ENCODE measurements at places on chromosomes 7 and 10.

DNA sequence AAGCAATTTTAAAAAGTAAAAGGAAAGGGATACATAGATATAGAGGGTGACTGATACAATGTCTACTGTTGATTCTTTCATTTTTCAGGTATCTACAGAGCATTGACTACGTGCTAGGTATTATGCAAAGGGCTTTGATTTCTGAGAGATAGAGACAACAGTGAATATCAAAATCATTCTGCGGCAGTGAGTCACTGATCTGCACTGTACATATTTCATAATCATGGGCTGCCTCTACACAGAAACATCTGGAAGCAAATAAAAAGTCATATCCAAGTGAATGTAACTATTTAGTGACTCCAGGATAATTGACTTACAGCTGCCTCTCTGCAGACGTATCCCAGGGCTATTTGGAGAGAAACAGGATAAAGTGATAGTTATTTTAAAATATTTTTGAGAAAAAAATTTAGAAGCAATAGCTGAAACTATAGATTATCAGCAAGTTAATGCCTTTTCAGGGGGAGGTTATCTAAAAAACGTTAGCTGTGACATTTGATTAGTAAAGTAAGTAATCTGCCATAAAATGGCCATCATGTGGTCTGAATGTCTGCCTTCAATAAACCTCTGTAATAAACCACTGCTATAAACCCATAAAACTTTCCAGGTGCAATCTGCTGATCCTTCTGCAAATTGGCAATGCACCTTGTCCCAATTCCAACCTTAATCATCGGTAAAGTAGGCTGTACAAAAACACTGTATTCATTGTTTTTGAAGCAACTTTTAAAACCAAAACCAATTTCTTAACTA lies 43.7 kb downstream of the CPXM2 start:
- DNase-seq, result no peak

GRCh38 chr10:129192344-129193128 lies 274.5 kb upstream of the MGMT start:
- DNase-seq, result no peak

GRCh38 chr7:42726066-42726785 lies 185.6 kb downstream of the C7orf25 start:
- DNase-seq, result no peak

- no peak for DNase-seq
Measured at GRCh38 chr10:124535731-124536495, 74.3 kb downstream of the LHPP start.

- no peak for DNase-seq
Measured at GRCh38 chr10:34537629-34538231, 277.4 kb downstream of the PARD3 start.

GRCh38 chr7:148747274-148747673 lies 48.6 kb downstream of the CUL1 start:
- DNase-seq, result no peak

GRCh38 chr10:98316170-98316569 lies 48.2 kb upstream of the LOXL4 start:
- no peak for DNase-seq

GRCh38 chr7:19919261-19920095 lies 146.1 kb upstream of the TMEM196 start:
- no peak for DNase-seq

- no peak for DNase-seq
Measured at GRCh38 chr10:9957351-9957750, 1060.3 kb upstream of the CELF2 start.

- DNase-seq, result no peak
Measured at GRCh38 chr7:23210506-23210905, 28.7 kb downstream of the NUP42 start.

GRCh38 chr10:3887885-3888476 lies 103.0 kb upstream of the KLF6 start:
- DNase-seq, result peak; percentile 43

GRCh38 chr7:34260279-34260678 lies 354.9 kb downstream of the BMPER start:
- DNase-seq, result no peak

DNA sequence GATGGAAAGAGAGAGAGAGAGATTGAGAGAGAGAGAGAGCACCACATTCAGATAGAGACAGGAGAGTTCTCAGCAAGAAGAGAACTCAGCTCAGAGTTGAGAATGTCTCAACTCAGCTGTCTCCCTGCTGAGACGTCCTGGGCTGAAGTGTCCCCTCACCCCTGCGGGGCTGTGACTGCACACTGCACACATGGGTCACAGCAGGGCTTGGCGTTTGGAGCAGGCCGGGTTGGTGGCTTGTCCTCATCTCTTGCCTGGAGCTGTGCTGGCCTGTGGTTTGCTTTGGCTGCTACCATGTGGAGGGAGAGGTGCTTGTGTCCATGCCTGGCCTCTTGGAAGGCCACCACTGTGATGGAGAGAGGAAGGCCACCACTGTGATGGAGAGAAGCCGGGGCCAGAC lies 167.9 kb downstream of the RNF216 start:
- DNase-seq, result no peak

DNA sequence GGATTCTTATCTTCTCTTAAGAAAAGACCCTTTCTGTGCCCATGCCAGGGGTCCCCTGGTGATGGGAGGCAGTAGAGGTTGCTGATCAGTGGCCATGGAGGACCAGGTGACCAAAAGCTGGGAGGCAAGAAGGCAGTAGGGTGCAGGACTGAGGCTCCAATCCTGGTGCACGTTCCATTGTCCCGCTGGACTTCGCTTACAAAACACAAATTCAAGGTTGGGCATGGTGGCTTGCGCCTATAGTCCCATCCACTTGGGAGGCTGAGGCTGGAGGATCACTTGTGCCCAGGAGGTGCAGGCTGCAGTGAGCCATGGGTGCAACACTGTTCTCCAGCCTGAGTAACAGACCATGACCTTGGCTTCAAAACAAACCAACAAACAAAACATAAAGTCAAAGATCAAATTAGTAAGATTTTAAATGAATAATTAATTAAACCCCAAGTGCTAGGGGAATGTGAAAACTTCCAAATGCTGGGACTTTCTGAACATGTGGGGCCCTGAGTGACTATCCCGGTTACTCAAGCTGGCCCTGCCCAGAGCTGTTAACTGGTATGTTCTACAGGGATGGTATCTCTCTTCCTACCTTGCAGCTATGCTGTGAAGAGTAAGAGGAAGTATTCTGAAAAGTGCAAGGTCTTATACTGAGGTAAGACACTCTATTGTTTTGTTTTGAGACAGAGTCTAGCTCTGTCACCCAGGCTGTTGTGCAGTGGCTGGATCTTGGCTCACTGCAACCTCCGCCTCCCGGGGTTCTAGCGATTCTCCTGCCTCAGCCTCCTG lies 97.6 kb downstream of the LYZL2 start:
- DNase-seq, result no peak

GRCh38 chr10:131076356-131076755 lies 235.2 kb downstream of the TCERG1L start:
- DNase-seq, result no peak

GRCh38 chr7:136030867-136031318 lies 53.7 kb upstream of the MTPN start:
- DNase-seq, result no peak

DNA sequence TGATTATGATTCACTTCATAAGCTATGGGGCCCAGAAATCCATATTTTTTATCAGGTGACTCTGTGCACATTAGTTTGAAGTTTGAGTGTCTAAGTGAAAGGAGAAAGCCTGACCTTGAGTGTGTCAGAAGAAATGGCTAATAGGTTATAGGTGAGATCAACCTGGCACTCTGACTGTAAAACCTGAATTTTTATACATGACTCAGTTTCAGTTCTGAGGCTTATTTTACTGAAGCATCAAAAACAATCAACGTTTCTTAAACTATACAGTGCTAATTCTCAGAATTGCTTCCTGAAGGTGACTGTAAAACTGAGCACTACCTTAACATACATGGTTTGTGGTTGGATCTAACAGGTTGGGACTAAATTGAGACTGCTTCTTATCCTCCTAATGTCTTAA lies 159.4 kb upstream of the AHR start:
- no peak for DNase-seq

- DNase-seq, result no peak
Measured at GRCh38 chr10:103481974-103482531, 3.0 kb upstream of the CALHM3 start.

- no peak for DNase-seq
Measured at GRCh38 chr10:92816091-92816531, 32.2 kb upstream of the EXOC6 start.

- DNase-seq, result no peak
Measured at GRCh38 chr7:46844486-46844885, 737.4 kb downstream of the TNS3 start.

DNA sequence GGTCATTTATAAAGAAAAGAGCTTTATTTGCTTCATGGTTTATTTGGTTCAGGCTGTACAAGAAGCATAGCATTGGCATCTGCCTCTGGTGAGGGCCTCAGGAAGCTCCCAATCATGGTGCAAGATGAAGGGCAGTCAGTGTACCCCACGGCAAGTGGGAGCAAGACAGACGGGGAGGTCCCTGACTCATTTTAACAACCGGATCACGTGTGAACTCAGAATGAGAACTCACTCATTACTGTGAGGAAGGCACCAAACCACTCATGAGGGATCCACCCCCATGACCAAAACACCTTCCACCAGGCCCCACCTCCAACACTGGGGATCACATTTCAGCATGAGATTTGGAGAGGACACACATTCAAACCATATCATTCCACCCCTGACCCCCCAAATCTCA lies 15.7 kb upstream of the CRYGN start:
- no peak for DNase-seq

DNA sequence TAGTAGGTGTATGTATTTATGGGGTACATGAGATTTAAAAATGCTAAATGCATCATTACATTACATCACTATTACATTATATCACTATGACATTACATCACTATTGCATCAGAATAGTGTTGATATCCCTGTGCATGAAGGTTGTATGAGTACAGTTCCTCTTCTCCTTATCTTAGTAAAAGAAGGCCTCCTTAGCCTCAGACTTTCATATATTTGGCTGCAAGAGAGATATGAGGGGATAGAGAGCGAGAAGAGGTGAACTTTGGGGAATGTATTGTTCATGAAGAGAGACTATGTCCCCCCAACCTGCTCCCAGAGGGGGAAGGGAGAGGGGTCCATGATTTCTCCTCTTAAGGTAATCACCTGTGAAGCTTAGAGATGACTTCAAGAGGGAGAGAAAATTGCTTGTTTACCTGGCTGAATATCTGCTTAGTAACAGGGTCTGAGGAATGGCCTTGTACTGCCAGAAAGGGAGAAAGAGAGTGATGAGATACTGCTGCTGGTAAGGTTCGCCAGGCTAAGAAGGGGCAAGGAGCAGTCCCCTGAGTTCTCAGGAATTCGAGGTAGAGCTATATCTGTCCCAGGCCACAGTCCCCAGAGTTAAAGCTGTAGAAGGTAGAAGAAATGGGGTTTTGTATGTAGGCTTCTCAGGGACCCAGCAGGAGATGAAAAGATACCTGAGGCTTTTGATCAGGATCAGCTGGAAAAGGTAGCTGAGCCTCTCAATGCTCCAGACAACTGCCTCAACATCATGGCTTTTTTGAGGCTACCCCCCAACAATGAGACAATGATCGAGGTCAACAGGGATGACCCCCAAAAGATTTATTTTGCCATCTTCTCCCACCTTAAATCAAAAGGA lies 168.4 kb upstream of the WNT16 start:
- DNase-seq, result no peak
